ENCODE measurements at places on chromosomes 3 and 15.

GRCh38 chr15:85950101-85950500 lies 129.6 kb upstream of the AGBL1 start:
- DNase-seq, result no peak

- DNase-seq, result no peak
These were observed 91.0 kb downstream of the XXYLT1 start for GRCh38 chr3:195179776-195180489.

DNA sequence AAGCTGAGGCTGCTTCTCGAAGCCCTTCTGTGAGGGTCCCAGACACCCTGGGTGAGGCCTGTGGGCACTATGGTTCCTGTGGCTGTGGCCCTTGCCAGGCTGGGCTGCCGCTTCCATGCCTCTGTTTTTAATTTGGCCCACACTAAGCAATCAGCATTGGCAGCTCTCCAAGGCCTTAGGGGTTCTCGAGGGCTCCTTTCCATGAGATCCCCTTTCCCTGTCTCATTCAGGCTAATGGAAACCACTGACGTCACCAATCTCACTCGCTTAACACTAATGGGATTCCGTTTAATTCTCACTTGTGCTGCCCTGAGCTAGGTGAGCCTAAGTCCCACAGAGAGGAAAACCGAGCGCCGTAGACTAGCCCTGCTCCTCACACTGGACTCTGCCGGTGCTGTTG lies 60.2 kb upstream of the RAB6B start:
- no peak for DNase-seq

GRCh38 chr3:116464276-116464798 lies 19.1 kb upstream of the LSAMP start:
- no peak for DNase-seq

DNA sequence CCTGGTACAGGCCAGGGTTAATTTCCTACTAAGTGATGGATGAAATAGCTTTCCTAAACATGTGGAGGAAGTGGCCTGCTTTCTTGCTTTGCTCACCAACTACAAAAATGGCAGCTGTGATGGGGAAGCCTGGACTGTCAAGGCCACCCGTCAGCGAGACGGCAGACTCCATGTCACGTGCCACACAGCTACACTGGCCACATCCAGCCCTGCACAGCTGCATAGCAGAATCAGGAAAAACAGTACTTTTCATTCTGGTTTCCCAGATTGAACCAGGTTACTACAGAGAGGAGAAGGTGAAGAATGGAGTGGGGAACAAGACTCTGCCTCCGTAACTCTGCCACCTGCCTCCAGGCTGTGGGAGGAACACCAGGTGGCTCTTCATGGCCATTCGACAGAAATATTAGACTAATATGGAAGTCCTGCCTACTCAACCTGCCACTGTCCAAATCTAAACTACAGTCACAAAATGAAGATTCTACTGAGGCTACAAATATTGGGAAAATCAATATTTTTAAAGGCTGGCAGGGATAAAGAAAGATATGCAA lies 174.3 kb downstream of the MAGI1 start:
- DNase-seq, result no peak

DNA sequence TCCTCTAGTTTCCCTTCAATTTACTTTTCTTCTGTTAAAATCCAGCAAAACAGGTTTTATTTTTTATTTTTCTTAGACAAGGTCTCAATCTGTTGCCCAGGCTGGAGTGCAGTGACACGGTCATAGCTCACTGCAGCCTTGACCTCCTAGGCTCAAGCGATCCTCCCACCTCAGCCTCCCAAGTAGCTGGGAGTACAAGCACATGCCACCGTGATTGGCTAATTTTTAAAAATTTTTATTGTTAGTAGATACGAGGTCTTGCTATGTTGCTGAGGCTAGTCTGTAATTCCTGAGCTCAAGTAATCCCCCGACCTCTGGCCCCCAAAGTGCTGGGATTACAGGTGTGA lies 41.6 kb downstream of the ILDR1 start:
- no peak for DNase-seq

GRCh38 chr15:70329179-70329578 lies 231.5 kb upstream of the TLE3 start:
- DNase-seq, result no peak

DNA sequence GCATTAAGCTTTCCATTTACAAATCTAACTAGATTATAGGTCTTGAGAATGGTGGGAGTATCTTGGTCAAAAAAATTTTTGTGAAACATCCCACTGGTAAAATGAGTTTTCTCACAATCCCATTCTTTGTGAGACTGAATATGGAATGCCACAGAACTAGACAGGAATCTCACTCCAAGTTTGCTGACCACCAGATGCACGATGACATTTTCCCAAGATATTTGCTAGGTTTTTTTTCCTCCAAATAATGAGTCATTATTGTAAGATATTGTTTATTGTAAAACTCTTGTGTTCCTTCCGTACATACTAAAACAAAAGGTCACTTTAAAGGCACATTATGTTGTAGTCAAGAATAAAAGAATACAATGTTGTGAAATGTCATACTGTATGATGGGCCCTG lies 53.9 kb downstream of the COPS2 start:
- DNase-seq, result peak; percentile 29

DNA sequence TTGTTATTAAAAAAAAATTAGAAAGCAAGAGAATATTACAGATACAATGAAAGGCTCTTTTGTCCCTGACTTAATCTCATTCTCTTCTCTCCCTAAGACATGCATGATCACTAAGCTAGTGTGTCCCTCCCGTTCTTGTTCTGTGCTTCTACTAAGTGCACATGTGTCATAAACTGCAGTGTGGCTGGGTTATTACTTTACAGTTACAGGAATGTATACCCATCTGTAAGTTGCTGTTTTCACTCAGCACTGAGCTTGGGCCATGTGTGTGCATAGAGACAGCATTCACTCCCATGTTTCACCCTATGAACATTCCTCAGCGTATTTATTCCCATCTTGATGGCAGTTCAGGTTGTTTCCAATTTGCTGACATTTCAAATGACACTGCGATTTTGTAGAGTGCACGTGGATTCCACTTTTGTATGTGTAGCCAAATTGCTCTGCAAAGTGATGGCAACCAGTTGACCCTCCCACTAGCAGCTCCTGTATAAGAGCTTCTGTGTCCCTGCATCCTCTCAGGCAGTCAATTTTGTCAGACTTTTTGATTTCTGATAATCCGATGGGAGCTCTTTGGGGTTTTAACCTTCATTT lies 145.8 kb upstream of the UBE2E1 start:
- DNase-seq, result no peak

GRCh38 chr3:50584391-50584790 lies 15.1 kb downstream of the HEMK1 start:
- no peak for DNase-seq

- no peak for DNase-seq
These were observed 450.8 kb downstream of the MCTP2 start for GRCh38 chr15:94682171-94682570.

DNA sequence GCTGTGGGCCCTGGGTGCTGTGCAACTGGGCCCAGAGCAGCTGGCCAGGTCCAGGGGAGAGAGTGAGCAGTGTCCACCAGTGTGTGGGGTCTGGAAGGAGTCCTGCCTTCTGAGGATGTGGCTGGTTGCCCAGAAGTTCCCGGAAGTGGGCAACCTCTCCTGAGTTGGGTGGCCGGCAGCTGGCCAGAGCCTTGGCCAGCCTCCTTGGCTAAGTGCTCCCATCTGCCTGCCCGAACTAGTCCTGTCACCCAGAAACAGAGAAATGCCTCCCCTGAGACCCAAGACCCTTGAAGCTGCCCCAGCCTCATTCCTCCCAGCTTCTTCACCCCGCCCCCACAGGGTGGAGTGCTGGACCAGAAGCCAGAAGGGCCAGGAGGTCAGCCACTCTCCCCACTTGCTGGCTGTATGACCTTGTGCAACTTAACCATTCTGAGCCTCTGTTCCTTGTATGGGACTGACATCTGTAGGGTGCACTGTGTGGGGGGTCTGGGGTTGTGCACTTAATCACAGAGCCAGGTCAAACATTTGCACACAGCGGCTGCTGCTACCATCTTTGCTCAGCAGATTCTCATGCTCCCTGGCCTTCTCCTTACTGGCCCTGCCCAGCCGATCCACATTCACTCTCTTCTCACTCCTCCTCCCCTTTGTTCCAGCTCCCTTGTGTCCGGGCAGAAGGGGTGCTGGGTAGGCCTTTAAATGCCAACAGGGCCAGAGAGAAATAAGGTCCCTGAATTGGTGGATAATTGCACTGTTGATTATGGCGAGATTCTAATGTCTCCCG lies 7.5 kb upstream of the ALAS1 start:
- peak; percentile 53 for DNase-seq

DNA sequence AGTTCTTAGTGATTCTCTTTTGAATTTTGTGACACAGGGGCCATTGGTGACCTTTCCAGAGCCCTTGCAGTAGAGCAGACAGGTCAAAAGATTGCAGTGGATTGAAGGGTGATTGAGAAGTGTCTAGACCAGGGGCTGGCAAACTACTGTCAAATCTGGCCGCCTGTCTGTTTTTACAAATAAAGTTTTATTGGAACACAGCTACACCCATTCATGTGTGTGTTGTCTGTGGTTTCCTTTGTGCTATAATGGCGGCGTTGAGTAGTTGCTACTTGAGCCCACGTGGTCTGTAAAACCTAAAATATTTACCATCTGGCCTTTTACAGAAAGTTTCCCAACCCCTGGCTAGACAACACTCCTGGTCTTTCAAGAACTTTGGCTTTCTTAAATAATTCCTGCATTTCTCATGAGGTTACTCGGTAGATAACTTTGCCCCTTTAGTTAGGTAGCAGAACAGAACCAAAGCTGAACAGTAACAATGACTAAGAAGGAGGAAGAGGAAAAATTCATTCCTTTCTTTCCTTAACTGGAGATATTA lies 265.1 kb upstream of the NR2E3 start:
- no peak for DNase-seq

DNA sequence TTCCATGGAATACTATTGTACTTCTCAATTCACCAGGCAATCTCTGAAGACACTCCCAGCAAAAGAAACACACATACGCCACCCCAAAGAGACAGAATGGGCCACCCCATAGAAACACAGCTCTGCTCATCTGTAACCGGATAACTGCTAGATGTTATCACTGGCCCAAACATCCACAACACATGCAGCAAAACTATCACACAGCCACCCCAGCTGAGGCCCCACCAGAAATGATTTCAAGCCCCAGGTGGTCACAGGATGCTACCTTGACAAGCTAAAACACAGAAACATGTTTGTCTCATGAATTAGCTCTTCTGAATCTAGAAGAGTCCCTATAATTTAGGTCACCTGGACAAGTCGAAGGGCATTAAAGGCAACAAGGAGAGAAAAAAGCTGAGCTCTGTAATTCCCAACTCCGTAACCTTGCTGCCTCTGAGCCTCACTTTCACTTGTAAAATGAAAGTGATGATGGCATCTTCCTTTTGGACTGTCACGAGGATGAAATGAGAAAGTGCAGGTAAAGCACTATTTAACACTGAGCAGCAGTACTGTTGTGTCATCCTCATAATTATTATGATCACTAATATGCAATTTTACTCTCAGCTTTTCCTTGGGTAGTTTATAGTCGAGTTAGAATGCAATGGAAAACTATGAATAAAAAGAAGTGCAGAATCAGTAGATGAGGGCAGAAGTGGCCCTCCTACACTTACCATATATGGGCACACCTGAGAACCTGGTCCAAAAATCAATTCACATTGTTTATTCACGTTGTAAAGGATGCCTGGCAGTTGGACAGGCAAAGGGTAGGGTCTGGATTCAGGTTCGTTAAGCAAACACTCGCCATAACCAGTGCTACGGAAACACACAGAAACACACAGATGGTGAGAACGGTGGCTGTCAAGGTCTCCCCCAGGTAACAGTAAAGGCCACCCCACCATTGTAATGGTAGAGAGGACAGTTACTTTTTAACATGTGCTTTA lies 38.6 kb downstream of the ADAMTS9 start:
- DNase-seq, result no peak

GRCh38 chr15:101542306-101543025 lies 53.0 kb upstream of the PCSK6 start:
- no peak for DNase-seq

DNA sequence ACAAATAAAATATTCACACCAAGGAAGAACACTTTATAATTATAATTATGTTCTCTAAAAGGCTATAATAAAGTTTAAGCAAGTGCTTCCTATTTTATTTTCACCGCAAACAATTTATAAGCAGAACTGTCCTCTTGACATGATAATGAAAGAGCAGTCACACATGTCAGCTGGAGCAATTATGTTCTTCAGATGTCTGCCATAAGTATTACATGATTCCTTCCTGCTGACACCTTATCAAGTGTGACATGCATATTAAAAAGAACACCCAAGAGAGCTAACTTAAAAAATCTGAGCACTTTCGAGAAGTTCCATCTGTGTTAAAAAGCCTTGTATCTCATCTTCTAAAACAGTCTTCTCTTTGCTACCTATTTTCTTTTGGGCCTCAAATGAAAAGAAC lies 249.5 kb downstream of the SQOR start:
- no peak for DNase-seq

GRCh38 chr3:79314544-79314943 lies 453.3 kb downstream of the ROBO1 start:
- DNase-seq, result no peak

- no peak for DNase-seq
These were observed 10.9 kb upstream of the NCKIPSD start for GRCh38 chr3:48696601-48697000.

GRCh38 chr3:41141433-41142167 lies 57.7 kb upstream of the CTNNB1 start:
- DNase-seq, result no peak

DNA sequence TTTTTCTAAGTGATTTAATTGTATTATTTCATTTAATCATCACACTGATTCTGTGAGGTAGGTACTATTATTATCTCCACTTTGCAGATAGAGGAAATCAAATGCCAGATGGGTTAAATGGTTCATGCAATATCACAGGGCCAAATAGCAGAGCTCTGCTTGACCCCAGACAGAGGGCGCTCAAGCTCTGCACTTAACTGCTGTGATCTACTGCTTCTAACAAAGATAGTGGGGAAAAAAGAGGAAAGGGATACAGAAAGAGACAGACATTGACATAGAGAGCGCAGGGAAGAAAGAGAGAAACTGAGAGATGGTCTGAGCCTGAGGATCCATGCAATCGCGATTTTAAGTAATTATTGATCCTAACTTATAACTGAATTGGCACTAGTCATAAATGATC lies 279.1 kb upstream of the THRB start:
- peak; percentile 6 for DNase-seq

GRCh38 chr15:70526974-70527325 lies 236.4 kb downstream of the UACA start:
- no peak for DNase-seq

GRCh38 chr15:66131831-66132230 lies 121.7 kb downstream of the MEGF11 start:
- no peak for DNase-seq

- no peak for DNase-seq
These were observed 343.0 kb upstream of the PLSCR5 start for GRCh38 chr3:146948186-146948585.

GRCh38 chr3:10911350-10912002 lies 81.1 kb upstream of the SLC6A1 start:
- DNase-seq, result no peak

DNA sequence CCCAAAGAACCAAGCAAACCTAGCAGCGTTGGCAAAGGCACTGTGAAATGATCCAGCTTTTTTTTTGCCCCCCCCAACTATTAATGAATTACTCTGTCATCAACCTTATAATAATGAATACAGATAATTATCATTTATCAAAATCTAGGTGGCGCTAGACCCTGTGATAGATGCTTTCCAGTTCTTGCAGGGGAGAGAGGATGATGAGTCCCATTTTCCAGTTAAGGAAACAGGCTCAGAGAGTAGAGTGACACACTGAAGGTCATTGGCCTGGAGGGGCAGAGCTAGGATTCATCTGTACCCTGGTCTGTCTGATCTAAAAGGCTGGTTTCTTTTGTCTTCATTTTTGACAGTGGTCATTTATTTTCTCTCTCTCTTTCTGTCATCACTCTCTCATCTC lies 5.0 kb downstream of the ACOX2 start:
- no peak for DNase-seq

GRCh38 chr3:149395107-149396089 lies 17.9 kb upstream of the TM4SF1 start:
- no peak for DNase-seq

All from hepatic stellate cell (primary cell).